ENCODE measurements at places on chromosomes 1 and 21.

DNA sequence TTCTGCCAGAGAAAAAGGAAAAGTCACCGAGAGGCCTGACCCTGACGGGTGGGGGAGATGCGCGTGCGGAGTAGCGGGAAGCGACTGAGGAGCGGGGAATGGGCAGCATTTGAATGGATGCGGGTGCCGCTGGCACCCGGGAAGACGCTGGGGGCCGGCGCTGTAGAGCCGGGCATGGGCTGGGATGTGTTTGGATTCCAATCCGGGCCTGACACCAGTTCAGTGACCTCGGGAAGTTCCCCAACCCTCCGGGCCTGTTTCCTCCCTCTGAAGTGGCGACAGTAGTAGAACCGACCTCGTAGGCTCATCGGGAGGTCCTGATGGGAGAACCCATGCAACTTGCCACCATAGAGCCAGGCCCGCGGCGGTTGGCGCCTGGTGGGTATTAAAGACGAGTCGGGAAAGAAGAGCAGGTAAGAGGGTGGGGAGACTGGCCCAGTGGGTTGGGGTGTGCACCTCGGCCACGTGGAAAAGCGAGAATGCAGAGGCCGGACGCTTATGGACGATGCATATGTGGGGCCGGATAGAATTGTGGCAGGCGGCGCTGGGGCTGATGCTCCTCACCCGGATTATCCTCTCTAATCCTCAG, 642 bp upstream of the SLC16A1 start:
- DNase-seq: peak; percentile 41

- DNase-seq: no peak
Measured at GRCh38 chr1:154466921-154467417, 35.0 kb upstream of the TDRD10 start.

- no peak for DNase-seq
Measured at GRCh38 chr1:70509996-70510876, 99.2 kb downstream of the CTH start.

GRCh38 chr1:223462047-223462630, 68.9 kb downstream of the CCDC185 start:
- no peak for DNase-seq

GRCh38 chr1:21666576-21667320, 2.4 kb downstream of the RAP1GAP start:
- no peak for DNase-seq

- no peak for DNase-seq
Measured at GRCh38 chr21:37717534-37717933, 198.7 kb downstream of the KCNJ6 start.

- no peak for DNase-seq
Measured at GRCh38 chr1:165408518-165408917, 36.4 kb downstream of the RXRG start.

- no peak for DNase-seq
Measured at GRCh38 chr1:155944444-155944799, 3.0 kb downstream of the RXFP4 start.

DNA sequence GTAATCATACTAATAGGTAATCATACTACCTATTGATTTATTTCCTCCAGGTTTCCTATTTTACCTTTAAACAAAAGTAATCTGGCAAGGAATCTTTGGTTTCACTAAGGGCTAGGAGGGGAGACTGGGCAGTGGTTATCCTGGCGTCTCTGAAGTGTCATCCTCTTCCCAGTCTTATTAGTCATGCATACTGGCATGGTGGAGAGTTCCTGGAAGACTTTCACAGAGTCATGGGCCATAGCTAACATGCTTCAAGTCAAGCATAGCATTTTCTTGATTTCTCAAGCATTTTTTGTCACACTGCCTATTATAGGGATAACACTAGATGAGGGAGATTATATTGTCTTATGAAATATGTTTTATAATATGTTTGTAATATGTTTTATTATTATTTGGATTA, 64.0 kb upstream of the ASB17 start:
- no peak for DNase-seq

- DNase-seq: no peak
Measured at GRCh38 chr1:186903374-186904136, 74.8 kb downstream of the PLA2G4A start.

- DNase-seq: no peak
Measured at GRCh38 chr1:97919585-97920261, 1.1 kb downstream of the DPYD start.

DNA sequence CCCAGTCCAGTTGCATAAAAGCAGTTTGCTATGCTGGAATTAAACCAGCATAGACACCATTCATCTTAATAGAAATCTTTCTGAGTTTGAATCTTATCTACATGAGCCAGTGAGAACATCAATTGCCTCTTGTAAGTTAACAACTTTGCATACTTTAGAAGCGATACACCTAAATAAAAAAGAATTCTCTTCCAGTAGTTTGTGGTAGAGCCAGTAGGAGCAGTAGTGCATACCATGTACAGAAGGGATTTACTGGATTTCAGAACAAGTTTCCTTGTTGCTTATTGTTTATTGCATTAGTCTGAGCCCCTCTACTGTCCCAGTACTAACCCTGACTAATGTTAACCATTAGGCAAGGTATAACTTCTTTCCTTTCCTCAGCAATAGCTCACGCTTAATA, 313.1 kb downstream of the TGFB2 start:
- DNase-seq: no peak

GRCh38 chr1:56070601-56071000, 508.8 kb downstream of the PLPP3 start:
- no peak for DNase-seq

DNA sequence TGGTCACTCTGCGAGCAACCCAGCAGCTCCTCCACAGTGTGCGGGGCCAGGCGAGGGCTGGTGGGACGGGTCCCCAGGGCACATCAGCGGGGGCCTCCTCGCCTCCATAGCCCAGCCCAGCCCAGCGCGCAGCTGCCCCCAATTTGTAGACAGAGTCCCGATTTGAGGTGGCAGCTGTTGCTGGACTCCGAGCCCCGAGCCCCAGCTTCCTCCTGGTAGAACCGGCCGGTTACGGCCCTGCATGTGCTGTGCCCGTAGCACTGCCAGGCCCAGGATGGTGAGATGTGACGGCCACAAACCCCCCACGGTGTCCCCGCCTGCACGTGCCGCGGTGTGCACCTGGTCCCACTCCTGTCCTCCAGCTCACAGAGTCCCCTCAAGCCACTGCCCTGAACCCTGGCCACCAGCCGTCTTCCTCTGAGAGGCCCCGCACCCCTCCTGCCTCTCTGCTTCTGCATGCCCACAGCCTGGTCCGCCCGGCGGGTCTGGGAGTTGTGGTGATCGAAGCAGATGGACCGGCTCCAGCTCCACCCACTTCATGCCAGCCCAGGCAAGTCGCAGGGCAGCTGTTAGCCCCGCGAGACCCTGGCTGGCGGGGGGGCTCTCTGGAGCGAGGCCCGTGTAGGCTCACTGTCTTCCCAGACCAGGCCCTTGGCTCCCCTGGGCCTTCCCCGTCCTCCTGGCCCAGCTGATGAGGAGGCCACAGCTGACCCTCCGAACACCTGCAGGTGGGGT, 55.5 kb downstream of the MORN1 start:
- DNase-seq: no peak

DNA sequence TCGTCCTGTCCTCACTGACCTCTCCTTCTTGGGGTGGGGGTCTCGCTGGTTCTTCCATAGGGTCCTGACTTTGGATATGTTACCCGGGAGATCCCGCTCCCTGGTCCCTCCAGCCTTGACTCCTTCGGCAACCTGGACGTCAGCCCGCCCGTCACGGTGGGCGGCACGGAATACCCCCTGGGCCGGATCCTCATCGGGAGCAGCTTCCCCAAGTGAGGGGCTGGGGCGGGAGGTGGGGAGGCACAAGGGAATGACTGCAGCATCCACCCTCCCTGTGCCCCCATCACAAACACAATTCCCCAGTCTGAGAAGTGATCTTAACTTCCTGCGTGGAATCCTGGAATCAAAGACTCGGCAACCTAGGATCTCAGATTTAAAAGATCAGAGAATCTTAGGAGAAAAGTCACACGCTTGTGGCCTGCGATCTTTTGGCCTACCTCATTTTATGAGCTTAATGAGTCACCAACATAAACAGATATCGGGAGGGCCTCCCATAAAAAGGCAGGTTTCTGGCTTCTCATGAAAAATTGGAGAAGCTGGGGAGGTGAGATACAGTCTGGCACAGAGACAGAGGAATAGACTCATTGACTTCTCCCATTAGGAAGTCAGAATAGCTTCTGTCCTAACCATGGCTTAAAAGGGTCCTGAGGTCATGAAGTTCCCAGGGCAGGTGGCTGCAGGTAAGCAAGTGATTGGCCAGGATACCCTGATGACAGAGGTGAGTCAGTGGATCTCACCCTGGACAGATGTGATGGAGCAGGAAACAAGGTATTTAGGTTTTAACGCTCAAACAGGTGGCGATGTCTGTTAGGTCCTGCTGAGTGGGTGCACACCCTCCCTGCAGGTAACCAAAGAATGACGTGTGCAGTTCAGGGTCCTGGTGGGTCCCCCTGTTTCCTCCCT, 15.9 kb upstream of the PADI3 start:
- DNase-seq: no peak

DNA sequence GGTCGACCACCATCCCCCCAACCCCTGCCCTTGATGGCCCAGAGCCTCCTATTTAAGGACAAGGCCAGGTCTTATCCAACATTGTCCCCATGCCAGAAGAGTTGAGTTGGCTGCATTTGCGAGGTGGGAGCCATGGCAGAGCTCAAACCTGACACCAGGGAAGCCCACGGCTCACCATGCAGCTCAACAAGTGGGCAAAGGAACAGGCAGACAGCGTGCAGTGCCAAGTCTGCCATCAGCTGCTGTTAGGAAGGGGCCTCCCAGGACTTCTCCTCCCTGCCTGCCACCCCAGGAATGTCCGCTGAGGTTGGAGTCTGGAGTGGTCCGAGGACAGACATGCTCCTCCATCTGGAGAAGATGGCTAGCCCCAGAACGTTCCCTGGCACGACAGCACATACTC, 19.9 kb downstream of the SLC45A3 start:
- DNase-seq: no peak

- no peak for DNase-seq
Measured at GRCh38 chr1:15346346-15347030, 63.2 kb upstream of the EFHD2 start.

- no peak for DNase-seq
Measured at GRCh38 chr1:80214888-80215540, 1208.5 kb upstream of the ADGRL4 start.

GRCh38 chr1:203122159-203122558, 5.4 kb upstream of the ADORA1 start:
- no peak for DNase-seq

- DNase-seq: no peak
Measured at GRCh38 chr1:115980998-115981993, 5.0 kb downstream of the SLC22A15 start.

GRCh38 chr1:156140879-156141707, 12.3 kb upstream of the SEMA4A start:
- peak; percentile 46 for DNase-seq

- DNase-seq: no peak
Measured at GRCh38 chr1:226112626-226113025, 50.1 kb downstream of the H3-3A start.

DNA sequence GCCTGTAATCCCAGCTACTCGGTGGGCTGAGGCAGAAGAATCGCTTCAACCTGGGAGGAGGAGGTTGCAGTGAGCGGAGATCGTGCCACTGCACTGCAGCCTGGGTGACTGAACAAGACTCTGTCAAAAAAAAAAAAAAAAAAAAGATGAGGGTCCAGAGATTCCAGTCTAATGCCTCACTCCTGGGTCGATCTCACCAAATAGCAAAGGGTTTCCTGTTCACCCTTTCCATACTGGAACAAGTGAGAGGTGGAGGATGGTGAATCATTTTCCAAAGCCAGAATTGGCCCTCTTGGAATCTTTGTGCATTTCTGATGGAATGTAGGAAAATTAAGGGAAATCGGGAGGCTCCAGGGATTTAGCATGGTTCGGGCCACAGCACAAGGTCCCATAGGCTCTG, 58.1 kb upstream of the ZNF648 start:
- no peak for DNase-seq

GRCh38 chr1:22139817-22140216, 3.1 kb downstream of the WNT4 start:
- no peak for DNase-seq

- no peak for DNase-seq
Measured at GRCh38 chr1:39990428-39990827, 35.5 kb downstream of the MFSD2A start.

DNA sequence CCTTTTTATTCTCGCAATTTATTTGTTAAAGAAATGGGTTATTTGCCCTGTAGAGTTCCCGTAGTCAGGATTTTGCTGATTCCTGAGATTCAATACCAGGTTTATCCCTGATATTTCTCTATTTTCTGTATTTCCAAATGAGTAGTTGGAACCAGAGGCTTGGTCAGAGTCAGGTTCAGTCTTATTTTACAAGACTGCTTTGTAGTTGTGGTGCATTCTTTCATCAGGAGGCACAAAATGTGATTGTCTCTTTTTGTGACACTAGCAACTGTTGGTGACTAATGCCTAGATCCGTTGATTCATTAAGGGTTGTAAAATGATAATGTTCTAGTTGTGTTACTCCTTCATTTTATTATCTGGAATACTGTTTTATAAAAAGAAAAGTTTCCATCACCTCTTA, 95.5 kb upstream of the TPTE start:
- no peak for DNase-seq

DNA sequence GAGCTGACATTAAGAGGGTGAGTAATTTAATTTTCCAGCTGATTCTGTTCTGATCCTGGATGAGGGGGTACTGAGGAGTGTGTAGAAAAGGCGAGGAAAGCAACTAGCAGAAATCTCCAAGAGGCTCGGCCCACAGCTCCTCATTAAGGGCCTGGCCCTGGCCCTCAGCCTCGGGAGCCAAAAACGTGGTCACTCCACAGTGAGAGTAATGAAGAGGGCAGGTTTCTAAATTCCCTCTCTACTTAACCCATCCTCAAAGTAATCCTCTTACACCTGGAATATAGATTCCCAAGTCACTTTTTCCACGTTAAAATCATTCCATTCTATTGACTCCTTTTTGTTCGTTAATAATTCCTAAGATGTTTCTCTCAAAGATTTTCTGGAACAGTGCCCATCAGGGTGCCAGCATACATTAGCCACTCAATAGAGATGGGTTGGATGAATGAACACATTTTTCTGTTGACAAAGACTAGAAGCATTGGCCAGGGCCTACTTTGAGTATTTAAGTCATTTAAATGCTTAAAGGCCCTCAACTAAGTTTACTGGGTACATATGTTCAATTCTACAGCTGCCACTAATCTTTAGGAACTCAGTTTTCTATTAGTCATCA, 1.1 kb upstream of the COL11A1 start:
- DNase-seq: no peak

- DNase-seq: peak; percentile 37
Measured at GRCh38 chr1:207831517-207832327, 79.2 kb downstream of the CD34 start.

GRCh38 chr1:2635361-2636010, 2.7 kb upstream of the MMEL1 start:
- DNase-seq: no peak

GRCh38 chr1:28668956-28669723, 556 bp downstream of the GMEB1 start:
- DNase-seq: peak; percentile 46

GRCh38 chr1:235532360-235532759, 28.1 kb upstream of the B3GALNT2 start:
- DNase-seq: no peak

DNA sequence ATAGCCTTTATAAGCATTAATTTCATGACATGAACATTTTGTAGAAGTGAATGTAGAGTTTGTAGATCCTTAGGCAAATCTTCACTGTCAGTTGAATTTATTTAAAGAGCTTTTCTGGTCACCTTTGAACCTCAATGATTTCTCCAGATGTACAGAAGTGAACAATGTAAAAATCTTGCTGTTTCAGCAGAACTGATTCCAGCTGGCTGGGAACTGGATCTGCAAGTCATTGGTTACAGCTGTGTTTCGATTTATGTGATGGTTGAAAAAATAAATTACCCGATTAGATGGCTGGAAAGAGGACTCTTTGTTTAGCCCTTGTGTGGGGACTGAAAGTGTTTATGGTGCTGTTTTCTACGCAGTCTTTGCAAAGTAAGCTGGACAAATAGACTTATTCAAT, 849.8 kb downstream of the USP25 start:
- DNase-seq: no peak
